ENCODE measurements at places on chromosomes 7 and 10.

GRCh38 chr10:60739558-60739957 is 38.7 kb upstream of the CDK1 start:
- DNase-seq, result no peak

DNA sequence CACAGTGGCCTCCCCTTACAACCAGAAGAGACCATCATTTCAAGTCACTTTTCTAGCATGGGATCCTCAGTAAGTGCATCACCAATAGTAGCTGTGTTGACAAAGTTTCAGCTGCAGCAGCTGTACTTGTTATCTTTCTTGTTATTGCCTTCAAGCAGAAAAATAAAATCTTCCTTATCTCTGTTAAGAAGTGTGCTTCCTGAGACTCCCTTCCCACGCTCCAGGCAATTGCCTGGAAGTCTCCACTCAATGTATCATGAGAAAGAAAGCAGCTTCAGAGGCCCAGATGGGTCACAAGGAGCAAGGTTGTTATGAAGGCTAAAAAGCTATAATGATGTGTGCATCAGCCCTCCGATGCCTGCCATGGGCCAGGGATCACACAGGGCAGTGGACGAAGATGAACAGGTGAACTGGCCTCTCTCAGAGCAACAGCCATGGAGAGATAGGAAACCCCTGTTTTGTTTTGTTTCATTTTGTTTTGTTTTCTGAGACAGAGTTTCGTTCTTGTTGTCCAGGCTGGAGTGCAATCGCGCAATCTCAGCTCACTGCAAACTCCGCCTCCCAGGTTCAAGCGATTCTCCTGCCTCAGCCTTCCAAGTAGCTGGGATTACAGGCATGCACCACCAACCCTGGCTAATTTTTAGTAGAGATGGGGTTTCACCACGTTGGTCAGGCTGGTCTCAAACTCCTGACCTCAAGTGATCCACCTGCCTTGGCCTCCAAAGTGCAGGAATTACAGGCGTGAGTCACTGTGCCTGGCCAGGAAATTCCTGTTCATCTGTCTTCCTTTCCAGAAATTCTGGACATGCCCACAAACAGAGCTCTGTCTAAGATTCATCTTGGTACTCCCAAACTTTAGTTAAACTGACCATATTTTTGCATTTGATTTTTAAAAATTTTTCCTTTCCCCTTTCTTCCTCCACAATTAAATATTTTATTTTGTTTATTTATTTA is 340.5 kb downstream of the TNS3 start:
- no peak for DNase-seq

- DNase-seq, result no peak
Measured at GRCh38 chr7:123367484-123368122, 166.8 kb downstream of the IQUB start.

DNA sequence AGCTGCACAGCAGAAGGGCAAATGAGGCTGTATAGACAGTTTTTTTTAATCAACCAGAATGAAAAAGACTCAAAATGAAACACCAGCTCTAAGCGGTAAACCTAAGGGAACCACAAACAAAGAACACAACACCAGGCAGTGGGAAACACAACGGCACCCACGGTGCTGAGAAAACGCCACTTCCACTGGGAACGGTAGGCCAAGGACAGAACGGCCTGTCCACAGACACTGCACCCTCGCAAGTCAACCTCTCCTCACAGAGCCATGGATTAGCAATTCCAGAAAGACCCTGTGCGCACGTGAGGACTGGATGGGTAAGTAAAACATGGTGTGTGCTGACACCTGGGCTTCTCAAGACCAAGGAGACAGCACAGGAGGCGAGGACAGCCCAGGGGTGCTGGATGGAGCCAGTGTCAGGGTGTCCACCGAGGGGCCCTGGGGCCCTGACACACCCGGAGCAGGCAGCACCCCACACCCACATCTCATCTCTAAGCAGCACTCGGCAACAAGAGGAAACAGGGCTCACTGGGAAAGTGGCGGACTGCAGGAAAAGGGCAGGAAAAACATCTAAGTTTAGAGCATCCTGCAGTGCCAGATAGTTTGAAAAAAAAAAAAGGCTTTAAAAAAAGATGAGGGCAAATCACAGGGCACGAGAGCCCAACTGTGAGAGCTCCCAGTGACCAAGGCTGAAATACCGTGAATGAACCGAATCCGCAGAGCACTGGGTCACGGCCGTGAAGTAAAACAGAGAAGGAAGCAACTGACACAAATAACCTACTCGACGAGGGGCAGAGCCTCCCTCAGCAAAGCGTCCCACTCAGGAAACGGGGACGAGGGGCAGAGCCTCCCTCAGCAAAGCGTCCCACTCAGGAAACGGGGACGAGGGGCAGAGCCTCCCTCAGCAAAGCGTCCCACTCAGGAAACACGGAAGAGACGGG is 120.2 kb downstream of the MAD1L1 start:
- no peak for DNase-seq

- DNase-seq, result no peak
Measured at GRCh38 chr7:15686957-15687545, 568 bp upstream of the MEOX2 start.
